Activated T-helper 17 cell treated with anti-CD3 and anti-CD28 coated beads, Interleukin-2, amount 50 U/mL, for 72 hours (primary cell): ENCODE measurements at places on chromosomes 12 and 14. TPM values are rescaled to one million over a fixed set of nuclear protein-coding genes. Genes with fewer than 3 reads are reported as not detected.

DNA sequence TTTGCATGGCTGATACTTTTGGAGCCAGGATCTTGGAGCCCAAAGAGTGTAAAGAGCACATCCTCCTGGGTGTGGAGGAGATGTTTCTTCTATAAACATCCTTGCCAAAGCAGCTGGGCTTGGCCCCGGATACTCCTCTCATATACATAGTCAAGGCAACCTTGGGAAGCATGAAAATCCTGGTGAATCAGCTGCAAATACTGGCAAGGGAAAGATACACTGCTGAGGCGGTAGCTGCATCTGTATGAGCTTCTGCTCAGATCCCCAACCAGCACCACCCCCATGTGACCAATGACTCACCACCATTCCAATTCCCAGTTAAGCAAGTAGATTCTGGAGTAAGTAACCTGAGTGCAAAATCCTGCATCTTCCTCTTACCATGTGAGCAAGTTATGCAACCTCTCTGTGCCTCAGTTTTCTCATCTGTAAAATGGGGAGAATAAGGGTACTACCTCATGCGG, 567.4 kb downstream of the MED13L start:
- no peaks in the 10 kb centered on the region for H3K4me1 ChIP-seq
- peaks cover 6% of the 10 kb centered on the region for H3K27me3 ChIP-seq
- H3K36me3 ChIP-seq, result no peaks in the 10 kb centered on the region
- no peak for ATAC-seq

DNA sequence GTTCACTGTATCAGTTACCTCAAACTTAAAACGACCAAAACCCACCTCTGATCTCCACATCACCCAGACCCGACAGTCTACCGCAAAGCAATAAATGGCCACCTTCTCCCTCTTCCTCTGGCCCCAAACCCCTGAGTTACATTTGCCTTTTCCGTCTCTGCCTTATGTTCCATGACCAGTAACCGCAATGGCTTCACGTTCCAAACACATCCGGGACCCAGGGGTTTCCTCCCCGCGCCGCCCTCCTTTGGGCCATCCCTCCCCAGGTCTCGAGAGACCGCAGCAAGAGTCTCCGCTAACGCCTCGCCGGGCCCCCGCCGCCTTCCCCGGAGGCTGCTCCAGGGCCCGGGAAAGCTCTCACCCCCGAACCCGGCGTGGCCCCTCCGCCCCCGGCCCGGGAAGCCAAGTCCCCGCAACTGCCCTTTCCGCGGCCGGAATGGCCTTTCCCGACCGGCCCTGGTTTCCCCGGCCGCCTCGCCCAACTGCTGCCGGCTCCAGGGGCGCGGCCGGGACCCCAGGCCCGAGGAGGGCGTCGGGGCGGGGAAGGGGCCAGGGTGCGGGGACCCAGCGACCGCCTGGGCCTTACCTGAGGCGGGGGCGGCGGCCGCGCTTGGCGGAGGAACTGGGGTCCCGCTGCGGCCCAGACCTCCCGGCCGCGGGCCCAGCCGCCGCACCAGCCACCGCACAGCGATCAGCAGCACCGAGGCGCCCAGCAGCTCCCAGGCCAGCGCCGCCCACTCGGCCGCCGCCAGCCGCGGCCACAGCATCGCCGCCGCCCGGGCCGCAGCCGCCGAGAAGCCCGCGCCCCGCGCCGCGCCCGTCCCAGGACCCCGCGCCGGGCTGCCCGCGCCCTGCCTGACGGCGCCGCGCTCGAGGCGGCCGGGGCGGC, at the start of gene ANKLE2:
ANKLE2 (minus strand) TSS at position 801 of the 889 bp plus-strand sequence; CDS start at position 767, 34 bp downstream.
- H3K4me3 ChIP-seq, result peak within 1 kb of the TSS; percentile 100
- no peaks in the 10 kb centered on the region for H3K27me3 ChIP-seq
- peaks cover 48% of the 10 kb centered on the region for H3K36me3 ChIP-seq
- H3K4me1 ChIP-seq, result peaks cover 19% of the 10 kb centered on the region
- peak within 1 kb of the TSS; percentile 100 for H3K27ac ChIP-seq
- ATAC-seq, result peak; percentile 62

DNA sequence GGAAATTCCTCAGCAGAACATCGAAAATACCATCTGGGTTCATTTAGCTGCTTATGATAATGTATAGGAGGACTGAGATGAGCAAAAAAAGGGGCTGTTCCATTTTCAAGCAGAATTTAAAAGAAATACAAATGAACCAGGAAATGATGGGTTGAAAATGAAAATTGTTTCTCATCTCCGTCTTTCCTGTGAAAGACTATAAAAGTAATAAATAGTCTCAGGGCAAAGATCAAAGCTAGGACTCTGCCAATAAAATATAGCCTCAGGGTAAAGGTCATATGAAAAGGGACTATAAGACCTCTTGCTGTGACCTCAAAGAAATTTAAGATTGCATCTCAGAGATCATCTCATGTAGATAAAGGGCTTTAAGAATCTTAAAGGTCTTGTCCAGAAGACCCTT, 478.0 kb downstream of the BTG1 start:
- H3K27me3 ChIP-seq, result no peaks in the 10 kb centered on the region
- H3K27ac ChIP-seq, result peak overlapping the region; percentile 73
- peak; percentile 32 for ATAC-seq
- no peaks in the 10 kb centered on the region for H3K36me3 ChIP-seq
- H3K4me1 ChIP-seq, result peaks cover 14% of the 10 kb centered on the region
- peak overlapping the region; percentile 30 for H3K4me3 ChIP-seq

GRCh38 chr14:106690333-106690891, 1164.0 kb downstream of the TMEM121 start:
- ATAC-seq, result no peak
- no peak overlapping the region for H3K4me3 ChIP-seq
- no peaks in the 10 kb centered on the region for H3K36me3 ChIP-seq
- H3K27me3 ChIP-seq, result peaks cover 11% of the 10 kb centered on the region
- peaks cover 3% of the 10 kb centered on the region for H3K4me1 ChIP-seq
- no peak overlapping the region for H3K27ac ChIP-seq

- peak; percentile 90 for ATAC-seq
- H3K27me3 ChIP-seq, result no peaks in the 10 kb centered on the region
- peaks cover 19% of the 10 kb centered on the region for H3K4me1 ChIP-seq
- no peak overlapping the region for H3K27ac ChIP-seq
These were observed 13.0 kb downstream of the ATG14 start for GRCh38 chr14:55398679-55399078.

DNA sequence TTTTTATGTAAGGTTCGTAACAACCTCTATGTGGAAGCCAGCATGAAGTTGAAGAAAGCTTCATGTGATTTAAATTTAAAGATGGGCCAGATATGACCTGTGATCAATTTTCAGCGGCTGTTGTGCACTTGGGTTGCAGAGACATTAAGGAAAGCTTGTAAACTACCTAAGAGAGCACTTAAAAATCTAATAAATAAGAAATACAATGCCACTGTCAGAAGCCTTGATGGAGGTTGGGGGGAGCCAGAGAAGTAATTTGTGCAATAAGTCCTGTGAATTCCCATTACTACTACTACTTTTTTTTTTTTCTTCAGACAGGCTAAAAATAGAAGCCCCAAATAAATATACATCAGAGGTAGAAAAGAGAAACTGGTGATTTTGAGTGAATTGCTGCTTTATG, 30.3 kb upstream of the SLC24A4 start:
- H3K27ac ChIP-seq, result no peak overlapping the region
- H3K36me3 ChIP-seq, result no peaks in the 10 kb centered on the region
- no peaks in the 10 kb centered on the region for H3K4me1 ChIP-seq
- H3K4me3 ChIP-seq, result no peak overlapping the region
- no peak for ATAC-seq

GRCh38 chr12:104132351-104132956, 5.6 kb downstream of the NFYB start:
- no peak for ATAC-seq
- H3K27me3 ChIP-seq, result no peaks in the 10 kb centered on the region
- H3K4me1 ChIP-seq, result peaks cover 7% of the 10 kb centered on the region
- H3K4me3 ChIP-seq, result no peak overlapping the region
- peaks cover 38% of the 10 kb centered on the region for H3K36me3 ChIP-seq
- peak overlapping the region; percentile 12 for H3K27ac ChIP-seq

DNA sequence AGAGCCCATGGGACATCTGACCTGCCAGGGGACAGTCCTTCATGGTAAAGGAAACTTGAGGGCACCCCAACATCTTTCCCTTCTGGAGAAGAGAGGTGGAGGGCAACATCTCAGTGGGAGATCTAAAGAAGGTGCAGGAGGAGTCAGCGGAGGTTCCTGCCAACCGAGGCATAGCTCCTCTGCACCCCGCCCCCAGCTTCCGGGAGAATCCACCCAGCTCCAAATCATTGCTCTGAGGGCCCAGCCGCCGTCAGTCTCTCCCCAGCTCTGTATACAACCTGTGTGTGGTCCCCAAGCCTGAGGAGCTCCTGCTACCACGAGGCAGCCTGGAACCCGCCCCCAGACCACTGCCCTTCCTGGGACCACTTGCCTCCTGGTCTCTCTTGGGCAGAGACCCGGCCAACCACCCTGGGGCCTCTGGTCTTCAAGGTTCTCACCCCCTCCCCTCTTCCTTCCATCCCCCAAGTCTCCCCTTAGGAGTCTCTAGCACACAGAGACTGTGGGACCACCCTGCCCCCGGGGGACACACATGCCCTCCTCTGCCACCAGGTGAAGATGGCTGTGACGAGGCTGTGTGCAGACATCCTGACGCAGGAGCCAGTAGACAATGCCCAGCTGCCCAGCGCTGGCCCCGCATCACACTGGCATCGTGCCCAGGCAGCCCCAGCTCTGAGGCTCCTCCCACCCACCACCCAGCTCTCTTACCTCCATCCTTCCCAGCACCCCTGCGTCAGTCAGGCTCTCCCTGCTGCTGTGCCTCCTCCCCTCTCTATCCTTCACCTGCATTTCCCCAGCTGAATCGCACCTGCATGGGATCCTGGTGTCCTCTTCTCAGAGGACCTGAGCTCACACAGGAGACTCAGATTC, 13.0 kb upstream of the NUDT14 start:
- peaks cover 16% of the 10 kb centered on the region for H3K27me3 ChIP-seq
- no peaks in the 10 kb centered on the region for H3K36me3 ChIP-seq
- H3K27ac ChIP-seq, result no peak overlapping the region
- peak; percentile 44 for ATAC-seq
- H3K4me1 ChIP-seq, result peaks cover 6% of the 10 kb centered on the region
- peak overlapping the region; percentile 9 for H3K4me3 ChIP-seq

DNA sequence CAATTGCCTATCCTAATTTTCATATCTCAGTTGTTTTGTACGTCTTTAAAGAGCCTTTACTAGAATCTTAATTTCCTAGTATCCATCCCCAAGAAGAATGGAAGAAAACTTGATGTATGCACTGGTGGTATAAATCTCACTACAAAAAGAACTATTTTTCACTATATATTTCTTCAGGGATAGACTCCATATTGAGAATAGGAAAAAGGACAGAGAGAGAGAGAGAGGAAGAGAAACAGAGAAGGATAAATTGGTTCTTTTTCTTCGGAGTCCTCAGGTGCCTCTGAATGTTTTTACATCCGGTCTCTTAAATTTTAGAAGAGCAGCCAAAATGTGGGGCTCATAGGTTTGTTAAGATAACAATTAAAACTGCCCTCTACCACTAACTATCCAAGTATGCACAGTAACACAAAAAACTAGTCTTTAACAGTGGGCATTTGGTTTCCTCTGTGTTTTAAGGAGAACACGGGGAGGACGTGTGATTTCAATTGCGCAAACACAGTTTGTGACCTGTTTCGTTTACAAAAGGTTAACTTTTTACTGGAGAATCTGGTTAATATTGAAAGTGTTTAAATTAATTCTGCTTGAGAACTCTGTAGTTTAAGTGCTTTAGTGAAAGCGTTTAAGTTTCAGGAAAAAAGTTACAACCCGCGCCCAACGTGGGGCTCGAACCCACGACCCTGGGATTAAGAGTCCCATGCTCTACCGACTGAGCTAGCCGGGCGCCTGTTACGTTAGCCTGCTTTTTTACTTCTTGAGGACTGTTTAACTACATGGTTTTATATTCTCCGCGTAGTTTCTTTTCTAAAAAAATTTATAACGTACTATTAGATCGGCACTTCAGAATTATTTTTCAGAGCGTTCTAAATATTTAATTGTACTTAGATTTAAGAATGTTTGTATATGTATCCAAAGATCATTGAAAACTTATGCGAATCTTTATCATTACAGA, 5.1 kb upstream of the PSMA3 start:
- peak; percentile 17 for ATAC-seq
- peaks cover 22% of the 10 kb centered on the region for H3K4me1 ChIP-seq
- H3K27ac ChIP-seq, result no peak overlapping the region
- no peak overlapping the region for H3K4me3 ChIP-seq

MON2 gene
- 53.0 TPM for total RNA-seq

KLRC3 gene
- not detected for total RNA-seq

PLCZ1 gene
- not detected for total RNA-seq
